ENCODE measurements at places on chromosomes 2 and 18.

DNA sequence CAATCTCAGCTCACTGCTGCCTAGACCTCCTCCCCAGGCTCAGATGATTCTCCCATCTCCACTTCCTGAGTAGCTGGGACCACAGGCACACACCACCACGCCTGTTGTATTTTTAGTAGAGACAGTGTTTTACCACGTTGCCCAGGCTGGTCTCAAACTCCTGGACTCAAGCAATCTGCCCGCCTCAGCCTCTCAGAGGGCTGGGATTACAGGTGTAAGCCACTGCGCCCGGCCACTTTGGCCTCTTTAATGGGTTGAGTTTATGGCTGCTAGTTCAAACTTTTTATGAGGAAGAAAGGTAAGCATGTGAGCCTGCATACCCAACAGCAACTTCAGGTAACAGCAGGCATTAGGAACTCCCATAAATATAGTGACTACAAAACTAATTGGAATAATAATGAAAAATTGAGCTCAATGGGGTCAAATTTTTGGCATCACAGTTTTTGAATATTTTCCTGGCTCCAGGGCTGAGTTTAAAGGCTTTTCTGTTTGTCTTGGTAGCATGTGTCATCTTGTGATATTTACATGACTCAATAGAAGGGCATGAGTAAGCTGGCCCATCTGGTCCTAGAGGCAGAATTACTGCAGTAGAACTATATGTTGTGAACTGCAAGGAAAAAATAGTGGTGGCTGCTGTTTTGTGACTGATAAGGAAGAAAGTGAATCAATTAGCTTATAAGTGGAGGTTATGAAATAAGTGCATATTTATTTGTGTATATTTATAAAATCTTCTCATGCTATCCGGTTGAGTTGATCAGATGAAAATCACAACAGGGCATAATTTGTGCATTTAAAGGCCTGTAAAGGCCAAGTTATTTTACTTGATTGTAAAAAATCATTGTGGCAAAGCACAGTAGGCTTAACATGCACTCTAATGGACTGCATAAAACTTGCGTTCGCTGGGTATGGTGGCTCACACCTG lies 24.8 kb downstream of the GALM start:
- no peak for DNase-seq

DNA sequence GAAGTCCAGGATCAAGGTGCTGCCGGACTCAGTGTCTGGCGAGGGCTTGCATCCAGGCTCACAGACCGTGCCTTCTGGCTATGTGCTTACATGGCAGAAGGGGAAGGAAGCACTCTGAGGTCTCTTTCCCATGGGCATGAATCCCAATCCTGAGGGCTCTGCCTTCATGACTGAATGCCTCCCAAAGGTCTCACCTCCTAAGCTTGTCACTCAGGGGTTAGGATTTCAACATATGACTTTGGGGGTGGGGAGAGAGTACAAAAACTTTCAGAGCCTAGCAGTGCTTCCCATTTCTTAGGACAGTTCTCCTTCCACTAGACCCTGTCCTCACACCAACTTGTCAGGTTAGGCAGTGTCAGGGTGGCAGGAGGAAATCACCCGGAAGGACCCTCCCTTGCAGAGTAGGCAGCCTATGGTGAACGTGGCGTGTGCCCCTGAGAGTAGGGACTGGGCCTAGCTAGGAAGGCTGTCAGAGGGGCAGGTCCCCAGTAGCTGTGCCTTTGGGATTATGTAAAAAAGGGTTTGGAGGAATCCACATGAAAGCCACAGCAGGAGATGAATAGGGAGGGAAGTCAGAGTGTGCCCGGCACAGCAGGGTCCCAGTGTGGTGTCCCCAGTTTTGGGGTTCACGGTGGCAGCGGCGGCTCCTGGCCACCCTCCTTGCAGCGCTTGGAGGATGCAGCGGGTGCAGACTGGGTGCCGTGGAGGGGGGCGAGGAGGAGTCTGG lies 233.3 kb downstream of the LDLRAD4 start:
- no peak for DNase-seq

DNA sequence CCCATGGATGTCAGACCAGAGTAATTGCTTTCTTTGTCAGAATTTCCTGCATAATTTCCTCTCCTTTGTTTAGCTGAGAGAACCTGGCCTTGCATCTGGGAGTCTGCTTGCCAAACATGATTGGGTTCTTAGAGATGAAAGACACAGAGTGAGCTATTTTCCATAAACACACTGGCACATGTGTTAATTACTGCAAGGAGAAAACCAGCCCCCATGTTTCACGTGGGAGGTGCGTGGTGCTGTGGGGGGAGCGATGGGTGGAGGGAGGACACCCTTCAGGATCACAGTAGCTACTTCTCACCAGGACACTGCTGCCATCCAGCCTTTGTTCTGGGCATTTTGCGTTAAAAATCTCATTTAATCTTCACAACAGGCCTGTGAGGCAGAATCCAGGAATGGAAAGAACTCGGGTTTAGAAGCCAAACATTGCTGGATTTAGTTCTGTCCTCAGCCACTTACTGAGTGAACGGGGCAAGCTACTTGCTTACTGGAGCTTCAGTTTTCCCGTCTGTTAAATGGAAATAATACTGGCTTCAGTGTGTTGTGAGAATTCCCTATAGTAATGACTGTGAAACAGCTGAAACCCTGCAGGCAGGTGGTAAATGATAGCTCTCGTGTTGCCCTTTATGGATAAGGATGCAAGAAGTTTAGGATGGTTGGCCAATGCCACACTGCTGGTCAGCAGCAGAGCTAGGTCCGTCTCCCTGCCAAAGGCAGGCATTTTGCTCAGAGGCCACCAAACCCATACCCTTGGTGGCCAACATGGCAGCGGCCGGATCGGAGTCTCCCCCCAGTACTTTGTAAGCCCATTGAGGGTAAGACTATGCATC lies 100.1 kb upstream of the ASAP2 start:
- no peak for DNase-seq

DNA sequence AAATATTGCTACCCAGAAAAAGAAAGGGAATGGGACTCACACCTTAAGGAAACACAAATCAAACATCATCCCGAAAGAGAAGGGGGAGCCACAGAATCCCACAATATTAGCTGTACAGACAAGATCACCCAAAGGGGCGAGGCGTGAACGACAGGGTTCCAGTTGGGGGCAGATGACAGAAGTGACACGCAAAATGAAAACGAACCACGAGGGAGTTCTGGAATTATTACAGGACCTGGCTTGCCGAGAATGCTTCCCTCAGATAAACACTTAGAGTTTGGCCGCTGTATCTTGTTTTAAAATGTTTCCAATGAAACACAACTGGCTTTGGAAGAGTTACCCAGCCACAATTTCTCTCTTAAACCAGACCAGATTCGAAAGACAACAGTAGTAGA lies 60.4 kb downstream of the C2orf76 start:
- DNase-seq: no peak

GRCh38 chr18:62763101-62763521 lies 47.8 kb downstream of the PHLPP1 start:
- no peak for DNase-seq

- DNase-seq: no peak
These were observed 52.3 kb upstream of the ITGB6 start for GRCh38 chr2:160252278-160252887.

DNA sequence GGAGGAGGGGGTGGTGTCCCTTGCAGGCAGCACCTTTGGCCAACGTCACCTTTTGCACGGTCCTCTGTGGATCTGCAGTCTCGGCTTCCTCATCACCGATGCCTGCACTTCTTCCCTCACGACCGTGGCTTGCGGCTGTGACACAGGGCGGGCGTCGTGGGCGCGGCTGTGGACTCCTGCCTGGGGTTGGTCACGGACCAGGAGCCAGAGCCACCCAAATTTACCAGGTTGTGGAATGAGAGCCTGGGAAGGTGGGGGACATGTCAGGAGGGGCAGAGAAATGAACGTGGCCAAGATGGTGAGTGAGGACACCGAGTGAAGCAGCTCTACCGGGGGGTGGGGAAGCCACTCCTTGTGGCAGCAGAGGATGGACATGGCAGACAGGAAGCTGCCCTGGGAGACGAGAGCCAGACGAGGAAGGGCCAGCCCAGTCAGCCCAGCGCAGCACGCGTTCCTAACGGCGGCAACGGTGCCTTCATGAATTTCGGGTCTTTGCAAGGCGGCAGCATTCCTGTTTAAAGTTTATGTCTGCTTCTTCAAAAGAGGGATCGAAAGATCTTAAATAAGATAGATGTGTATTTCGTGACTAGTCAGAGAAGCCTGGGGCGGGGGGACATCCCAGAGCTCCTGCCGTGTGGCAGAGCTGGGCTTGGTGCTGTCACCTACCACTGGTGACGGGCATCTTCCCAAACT lies 84.2 kb downstream of the LRRFIP1 start:
- DNase-seq: no peak

GRCh38 chr2:45930396-45930792 lies 278.9 kb downstream of the PRKCE start:
- DNase-seq: no peak

GRCh38 chr18:7941533-7941932 lies 374.4 kb downstream of the PTPRM start:
- no peak for DNase-seq

DNA sequence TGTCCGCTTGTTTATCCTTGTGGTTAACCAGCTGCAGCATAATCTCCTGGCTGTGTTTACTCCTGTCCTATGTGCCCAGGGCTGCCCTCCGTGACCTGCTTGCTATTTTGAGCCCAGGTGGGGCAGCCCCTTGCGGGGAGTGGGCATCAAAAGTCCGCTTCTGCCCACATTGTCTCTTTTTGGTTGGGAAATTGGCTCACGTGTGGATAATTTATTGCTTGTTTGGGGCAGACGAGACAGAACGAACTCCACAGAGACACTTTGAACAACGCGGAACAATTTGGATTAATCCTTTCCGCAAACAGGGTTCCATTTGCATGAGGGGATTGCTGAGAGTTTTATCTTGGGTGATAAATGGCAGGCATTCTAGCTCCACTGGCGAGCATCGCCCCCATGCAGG lies 8.1 kb upstream of the CXCR4 start:
- DNase-seq: no peak

GRCh38 chr2:11805024-11805423 lies 58.6 kb downstream of the LPIN1 start:
- no peak for DNase-seq

DNA sequence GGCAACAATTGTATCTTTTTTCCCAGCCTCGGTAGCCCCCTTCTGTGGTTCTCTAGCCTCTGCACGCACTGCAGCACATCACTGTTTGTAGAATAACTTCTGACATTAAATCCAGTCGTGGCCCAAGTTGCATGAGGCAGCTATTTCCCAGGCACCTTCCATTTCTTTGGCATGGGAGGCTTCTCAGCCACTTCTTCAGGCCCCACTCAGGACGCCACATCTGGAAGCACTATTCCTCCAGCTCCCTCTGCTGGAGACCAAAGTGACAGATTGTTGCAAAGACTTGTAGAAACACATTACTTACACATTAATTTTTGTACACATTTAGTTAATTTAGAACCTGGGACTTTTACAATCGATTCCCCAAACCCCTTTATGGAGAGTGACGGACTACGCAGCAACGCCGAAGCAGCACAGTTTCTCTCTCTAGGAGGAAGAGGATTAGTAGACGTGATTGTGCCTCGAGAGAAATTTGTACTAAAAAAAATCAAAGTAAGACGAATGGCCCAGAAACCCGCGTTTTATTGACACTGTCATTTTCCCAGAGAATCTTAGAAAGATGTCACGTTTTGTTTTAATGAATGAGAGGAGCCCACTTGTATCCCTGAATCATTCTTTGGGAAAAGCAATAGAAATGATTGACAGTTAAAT lies 57.8 kb upstream of the RGPD5 start:
- no peak for DNase-seq

DNA sequence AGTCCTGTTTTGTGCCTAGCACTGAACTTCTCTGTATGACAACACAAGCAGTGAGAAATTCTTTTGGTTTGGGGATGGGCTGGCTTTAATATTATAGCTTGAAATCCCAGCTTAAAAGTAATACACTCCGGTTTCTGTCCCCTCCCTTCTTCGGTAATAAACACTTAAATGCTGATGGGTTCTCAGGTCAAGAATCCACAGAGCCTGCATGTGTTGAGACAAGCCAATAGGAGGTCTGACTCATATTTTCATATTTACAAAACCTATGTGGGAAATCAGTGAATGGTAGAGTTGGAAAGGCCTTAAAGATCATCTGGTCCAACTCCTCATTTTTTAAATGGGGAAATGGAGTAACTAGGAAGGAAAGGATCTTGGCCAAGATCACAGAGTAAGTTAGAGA lies 47.5 kb downstream of the VSNL1 start:
- no peak for DNase-seq

DNA sequence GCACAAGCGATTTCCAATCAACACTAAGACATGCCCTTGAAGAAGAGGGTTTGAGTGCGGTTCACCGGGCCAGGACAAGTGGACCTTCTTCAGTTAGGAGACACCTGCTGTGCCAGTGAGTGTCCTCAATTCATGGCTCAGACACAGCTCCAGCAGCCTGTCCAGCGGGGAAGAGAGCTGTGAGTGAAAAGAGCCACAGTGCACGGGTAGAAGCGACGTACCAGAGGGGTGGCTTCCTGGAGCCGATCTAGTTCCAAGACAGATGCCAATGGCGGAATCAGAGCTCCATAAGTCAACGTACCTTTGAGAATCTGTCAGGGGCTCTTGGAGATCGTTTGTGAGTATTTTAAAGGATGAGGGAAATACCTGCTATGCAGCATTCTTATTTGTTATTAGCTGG lies 119.9 kb upstream of the SALL3 start:
- no peak for DNase-seq

DNA sequence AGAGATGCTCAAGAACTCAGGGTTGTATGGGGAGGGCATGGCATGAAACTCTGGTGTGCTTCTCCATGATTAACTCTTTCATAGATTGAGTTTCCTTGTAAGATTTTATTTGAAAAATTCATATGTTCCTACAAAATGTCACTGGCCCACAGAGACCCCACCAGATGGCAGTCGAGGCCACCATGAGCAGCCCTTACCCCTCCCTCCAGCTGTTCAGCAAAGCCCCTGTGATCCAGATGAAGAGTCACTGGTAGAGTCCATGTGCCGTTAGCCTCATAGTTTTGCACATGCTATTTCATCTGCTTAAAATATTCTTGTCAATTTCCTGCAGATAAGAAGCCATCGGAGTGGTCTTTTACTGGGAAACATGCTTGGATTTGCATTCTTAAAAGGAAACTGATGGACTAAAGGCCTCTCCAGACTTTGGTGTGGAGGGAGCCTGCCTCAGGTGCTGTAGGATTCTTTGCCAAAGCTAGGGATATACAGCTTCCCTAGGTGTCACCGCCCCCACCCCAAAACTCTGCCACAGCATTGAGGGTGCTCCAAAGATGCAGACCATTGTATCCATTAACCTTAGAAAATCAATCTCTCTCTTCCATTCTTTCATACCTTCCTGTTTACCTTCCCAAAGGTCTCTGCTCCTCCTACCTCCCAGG lies 18.8 kb downstream of the ZNF385B start:
- DNase-seq: no peak

DNA sequence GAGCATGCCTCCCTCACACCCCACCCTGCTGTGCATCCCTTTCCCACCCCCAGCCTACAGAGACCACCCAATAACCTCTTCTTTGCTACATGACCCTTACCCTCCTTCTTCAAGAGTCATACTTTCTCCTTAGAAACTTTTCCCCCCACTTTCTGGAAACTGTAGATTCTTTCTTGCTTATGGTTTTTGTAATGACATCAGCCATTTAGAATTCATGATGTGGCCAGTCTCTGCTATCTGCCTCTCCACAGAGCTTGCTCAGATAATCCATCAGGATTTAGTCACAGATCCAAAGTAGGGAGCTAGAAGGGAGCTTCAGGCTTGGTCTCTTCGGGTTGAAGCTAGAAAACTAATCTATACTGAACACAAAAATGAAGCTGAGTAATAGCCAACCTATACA lies 36.5 kb downstream of the GALM start:
- no peak for DNase-seq

- DNase-seq: no peak
These were observed 5.7 kb downstream of the SPOPL start for GRCh38 chr2:138507267-138507666.

- DNase-seq: no peak
These were observed 3.5 kb upstream of the THUMPD2 start for GRCh38 chr2:39782591-39782990.

All from stimulated activated CD8-positive, alpha-beta memory T cell treated with anti-CD3 and anti-CD28 coated beads, Interleukin-4, amount 100 ng/mL, for 4 hours (primary cell).